ENCODE measurements at places on chromosomes 2 and 18.

DNA sequence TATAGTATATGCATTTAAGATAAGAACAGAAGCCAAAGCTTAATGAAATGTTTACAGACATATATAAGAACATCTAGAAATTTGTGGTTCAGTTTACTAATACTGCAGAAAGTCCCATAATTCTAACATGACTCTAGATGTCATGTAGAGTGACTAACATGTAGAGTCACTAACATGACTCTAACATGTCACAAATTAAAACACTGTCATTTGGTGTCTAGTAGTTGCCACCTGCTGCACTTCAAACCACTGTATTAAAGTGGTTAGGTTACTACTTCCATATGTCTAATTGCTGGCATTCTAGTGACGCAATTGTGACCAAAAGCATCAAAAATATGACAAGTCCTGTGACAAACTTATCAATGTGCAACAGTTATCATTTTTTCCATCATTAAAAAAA lies 100.2 kb upstream of the WDR75 start:
- no peak for DNase-seq

GRCh38 chr2:69238449-69239031 lies 148.5 kb downstream of the GFPT1 start:
- no peak for DNase-seq

DNA sequence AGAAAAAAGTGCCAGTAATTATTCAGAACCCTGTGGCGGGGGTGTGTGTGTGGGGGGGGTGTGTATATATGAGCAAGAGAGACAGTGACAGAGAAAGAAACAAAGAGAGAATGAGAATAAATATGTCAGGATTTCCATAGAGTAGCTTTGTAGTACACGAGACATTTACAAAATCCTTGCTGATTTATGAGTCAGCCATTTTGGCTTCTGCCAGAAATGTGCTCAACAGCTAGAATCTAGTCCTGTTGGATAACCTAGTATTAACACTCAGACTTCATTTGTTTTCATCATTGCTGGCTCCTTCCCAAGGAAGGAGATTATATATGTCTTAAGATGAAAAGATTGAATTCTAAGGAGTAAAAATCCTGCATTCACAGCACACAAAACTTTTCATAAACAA lies 140.5 kb upstream of the HNRNPA3 start:
- no peak for DNase-seq

GRCh38 chr2:110865188-110865587 lies 132.8 kb downstream of the ACOXL start:
- DNase-seq: no peak

DNA sequence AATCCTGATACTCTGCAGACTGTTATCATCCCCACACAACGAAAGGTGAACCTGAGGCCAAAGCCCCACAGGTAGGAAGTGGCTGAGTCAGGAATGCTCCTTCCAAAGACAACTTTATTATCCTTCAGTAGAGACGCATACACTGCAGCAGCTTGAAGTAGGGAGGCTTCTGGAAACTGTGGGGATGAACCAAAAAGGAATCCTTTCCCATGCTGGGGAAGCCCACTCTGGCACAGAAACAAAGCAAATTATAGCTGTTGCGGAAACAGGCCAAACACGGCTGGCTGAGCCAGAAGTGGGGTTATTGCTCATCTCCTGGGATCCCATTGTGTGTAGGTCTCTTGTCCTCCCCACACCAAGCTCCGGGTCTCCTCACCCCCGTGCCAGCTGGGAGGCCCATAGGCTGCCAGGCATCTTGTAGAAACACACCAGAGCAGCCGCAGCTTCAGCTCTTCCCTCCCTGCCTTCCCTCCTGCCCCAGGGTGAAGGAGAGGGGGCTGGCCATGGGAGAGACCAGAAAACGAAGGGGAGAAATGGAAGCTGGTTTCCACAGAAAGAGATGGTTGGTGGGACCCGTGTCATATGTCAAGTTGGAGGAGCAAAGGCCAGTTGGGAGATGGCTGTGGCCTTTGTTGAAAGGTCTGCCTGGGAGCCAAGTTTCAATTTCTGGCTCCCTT lies 176.9 kb upstream of the NABP1 start:
- DNase-seq: no peak

GRCh38 chr2:227163998-227164762 lies at the start of the genes COL4A3 and COL4A4:
COL4A3 (plus strand) TSS chr2:227164624; CDS start chr2:227164727, 103 bp downstream.
COL4A4 (minus strand) TSS chr2:227164205; CDS start chr2:227147483, 16,722 bp downstream.
- no peak for DNase-seq

GRCh38 chr2:220432645-220433044 lies 805.2 kb downstream of the SLC4A3 start:
- DNase-seq: no peak

DNA sequence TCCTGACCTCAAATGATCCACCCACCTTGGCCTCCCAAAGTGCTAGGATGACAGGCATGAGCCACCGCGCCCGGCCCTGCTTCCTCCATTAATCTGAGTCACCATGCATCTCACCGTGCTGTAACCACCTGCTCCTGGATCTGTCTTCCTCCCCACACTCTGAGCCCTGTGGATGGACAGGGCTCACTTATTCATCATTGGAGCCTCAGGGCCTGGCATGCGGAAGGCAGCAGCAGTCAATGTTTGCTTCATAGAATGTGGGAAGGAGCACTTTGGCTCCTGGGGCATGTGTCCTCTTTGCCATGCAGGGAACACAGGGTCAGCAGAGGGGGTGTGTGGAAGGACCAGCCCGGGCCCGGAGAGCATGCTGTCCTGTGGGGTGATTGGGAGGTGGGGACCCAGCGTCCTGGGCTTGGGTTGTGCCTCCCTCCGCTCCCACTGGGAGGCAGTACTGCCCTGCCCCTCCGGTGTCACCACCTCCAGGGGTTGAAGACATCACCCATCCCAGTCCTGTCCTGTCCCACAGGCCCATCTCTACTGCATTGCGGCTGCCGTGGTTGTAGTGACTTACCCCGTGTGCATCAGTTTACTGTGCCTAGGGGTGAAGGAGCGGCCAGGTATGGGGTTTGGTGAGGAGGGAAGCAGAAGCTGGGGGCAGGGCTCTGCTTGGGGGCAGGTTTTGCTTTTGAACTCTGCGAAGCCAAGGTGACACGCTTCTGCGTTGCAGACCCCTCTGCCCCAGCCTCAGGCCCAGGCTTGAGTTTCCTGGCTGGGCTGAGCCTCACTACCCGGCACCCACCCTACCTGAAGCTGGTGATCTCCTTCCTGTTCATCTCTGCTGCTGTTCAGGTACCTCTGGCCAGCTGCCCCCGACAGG lies 11.5 kb downstream of the MFSD2B start:
- no peak for DNase-seq

DNA sequence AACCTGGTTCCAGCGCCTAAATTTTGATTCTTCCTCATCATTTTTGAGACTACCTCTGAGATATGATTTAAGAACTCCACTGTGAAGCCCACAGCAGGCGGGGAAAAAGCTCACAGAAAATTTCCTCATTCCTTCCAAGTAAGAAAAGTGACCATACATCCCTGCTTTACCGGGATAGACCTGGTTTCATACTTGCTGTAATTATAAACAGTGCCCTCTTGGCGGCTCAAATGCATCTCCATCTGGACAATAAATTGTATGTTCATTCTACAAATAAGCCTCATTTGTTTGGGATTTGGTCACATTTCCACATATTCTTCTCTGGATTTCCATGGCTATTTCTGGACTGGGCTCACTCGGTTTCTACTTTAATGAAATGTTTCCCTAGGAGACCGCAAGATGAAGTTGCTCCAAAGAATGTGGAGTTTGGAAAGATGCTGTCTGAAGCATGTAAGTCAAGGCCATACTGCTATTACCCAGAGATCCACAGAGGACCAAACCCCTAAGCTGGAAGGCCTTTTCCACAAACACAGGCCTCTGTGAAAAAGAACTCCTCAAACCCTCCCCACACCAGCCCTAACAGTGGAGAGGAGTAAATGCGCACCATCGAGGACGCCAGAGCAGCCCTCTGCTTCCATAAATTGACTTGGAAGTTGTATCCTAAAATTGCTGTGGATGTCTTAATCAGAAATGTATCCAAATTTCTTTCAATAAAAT lies 13.9 kb downstream of the STAT1 start:
- no peak for DNase-seq

- DNase-seq: no peak
Observed at GRCh38 chr2:97963079-97963406, 32.7 kb downstream of the TMEM131 start.

DNA sequence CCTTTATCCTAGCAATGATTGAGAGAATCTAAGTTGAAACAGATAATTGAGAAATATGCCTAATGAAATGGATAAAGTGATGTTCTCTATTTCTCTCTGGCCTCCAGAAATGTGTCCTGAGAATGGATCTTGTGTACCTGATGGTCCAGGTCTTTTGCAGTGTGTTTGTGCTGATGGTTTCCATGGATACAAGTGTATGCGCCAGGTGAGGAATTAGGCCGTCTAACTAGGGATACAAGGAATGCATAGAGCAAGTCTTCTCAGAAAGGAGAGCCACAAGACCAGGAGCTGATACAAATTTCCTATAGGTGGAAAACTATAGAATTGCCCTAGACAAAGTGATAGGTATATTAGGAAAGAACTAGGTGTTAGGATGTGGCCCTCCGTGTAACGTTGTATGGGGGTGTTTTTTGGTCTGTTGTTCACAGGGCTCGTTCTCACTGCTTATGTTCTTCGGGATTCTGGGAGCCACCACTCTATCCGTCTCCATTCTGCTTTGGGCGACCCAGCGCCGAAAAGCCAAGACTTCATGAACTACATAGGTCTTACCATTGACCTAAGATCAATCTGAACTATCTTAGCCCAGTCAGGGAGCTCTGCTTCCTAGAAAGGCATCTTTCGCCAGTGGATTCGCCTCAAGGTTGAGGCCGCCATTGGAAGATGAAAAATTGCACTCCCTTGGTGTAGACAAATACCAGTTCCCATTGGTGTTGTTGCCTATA lies 592 bp upstream of the CAD start:
- no peak for DNase-seq

DNA sequence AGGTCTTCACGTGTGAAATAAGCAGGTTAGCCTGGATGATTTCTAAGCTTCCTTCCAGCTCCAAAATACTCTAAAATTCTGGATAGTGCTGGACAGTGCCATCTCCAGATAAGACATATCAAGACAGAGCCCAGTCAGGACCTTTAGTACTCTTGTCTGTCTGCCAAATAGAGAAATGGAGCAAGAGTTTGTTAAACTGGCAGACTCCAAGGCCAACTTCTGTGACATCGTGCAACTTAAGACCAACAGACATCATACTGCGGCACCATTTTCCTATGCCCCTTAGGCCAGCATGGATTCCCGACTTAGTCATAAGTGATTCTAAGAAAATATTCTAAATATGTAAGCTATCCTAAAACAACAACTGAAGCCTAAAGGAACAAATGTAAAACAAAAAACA lies 118.6 kb downstream of the RBMS1 start:
- no peak for DNase-seq

DNA sequence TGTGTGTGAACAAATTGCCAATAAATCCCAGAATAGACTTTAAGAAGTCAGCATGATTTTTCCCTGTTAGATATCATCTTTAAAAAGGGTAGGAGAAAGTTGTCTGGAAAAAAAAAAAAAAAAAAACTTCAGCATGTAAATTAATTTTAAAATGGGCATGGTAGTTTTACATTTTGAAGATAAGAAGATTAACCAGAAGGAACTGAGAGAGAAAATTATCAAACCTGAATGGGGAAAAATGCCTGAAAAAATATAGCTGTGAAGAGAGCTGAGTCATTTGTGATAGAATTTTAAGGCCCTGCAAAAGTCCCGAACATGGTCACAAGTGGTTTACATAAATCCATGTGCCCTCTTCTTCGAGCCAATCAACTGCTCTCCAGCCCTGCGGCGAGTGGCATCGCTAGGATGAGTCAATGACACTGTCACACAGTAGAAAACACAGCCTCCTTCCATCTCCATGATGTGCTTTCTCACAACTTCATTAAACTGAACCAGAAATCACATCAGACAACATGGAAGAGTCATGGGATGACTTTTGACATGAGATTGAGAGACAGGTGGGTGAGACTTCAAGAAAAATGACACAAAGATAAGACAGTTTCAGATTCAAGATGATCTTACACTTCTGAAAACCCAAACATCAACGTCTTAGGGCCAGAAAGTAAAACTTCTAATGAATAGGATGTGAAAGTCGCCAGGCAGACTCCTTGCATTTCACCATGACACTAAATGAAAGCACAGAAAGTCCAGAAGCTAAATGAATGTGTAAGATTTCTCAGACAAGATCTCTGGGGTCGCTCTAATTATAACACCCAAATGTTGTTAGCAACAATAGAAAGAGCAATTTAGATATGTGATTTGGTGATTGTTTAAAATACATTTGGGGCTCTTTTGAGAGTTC lies 273.0 kb upstream of the ID2 start:
- peak; percentile 63 for DNase-seq

- DNase-seq: no peak
Observed at GRCh38 chr2:236916181-236916580, 169.5 kb upstream of the COPS8 start.

- no peak for DNase-seq
Observed at GRCh38 chr2:7891312-7891711, 790.5 kb upstream of the ID2 start.

DNA sequence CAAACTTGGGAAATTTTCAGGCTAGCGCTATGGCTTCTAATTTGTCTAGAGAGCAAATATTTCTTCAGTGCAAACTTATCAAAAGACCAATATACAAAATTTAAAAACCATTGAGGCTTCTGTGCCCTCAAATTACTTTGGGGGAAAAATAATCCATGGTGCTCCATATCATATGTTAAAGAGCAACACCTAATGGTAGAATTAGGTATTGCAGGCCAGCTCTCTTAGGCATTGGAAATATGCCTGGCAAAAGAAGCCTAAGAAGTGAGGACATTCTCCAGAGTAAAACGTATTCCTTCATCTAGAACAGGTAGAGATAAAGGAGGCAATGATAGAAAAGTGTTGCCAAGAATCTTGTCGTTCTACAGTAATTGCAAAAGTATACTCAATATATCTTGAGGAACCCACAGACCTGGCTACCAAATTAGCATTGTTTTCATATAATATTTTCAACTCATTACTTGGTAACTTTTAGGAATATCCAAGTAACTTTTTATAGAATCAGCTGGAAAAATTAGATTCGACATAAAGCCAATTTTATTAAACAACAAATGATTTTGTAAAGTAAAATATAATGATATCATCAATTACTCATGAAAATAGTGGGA lies 401.1 kb downstream of the BCL11A start:
- no peak for DNase-seq

DNA sequence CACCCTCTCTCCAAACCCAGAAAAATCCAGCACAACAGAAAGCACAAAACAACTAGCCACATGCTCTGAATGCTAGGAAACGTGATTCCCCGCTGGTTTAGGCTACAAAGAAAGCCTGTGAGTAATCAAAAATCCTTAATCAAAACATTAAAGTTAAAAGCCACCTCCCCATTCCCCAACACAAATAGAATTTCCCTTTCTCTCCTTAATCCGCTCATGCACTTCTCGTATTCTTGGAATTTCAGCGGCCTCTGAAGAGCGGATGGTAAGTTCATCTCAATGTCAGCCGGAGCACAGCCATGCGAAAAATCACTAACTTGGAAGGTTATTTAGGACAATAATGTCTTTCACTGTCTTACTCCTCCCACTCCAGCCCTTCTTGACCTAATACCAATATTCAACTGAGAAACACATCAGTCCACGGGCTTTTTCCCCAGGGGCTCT lies 126.7 kb downstream of the OSBPL1A start:
- no peak for DNase-seq

DNA sequence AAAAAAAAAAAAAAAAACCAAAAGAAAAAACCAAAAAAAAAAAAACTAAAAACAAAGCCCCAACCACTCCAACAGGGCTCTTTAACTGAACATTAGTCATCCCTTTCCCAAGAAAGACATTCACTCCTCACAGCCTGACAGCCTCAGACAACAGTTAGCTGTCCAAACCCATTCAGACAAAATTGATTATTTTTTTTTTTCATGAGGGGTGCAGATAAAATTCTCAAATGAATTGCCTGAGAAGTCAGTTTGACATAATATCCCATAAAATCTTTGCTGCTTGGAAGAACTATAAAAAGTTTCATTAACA lies 206.1 kb upstream of the REV1 start:
- no peak for DNase-seq

GRCh38 chr18:64659196-64659595 lies 510.3 kb upstream of the LINC00305 start:
- DNase-seq: no peak
